ENCODE measurements at places on chromosomes 16 and 17. TPM values are rescaled to one million over a fixed set of nuclear protein-coding genes. Genes with fewer than 3 reads are reported as not detected.

DNA sequence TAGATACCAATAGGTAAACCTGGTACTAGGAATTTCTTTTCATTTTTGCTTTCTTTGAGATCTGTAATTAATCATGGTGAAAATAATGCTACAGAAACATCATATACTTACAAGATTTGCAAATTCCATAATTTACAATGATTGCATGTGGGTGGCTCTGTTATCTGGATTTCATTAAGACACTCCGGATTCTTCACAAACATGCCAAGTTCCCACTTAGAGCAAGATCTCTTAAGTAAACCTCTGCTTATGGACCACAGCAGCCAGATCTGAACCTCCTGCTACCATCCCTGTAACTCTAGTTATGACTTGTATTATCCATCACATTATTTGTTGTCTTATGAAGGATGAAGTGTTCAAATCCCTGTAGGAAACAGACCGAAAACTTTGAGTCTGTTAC, 424.7 kb downstream of the CDH13 start:
- DNase-seq: no peak

- no peak for DNase-seq
Measured at GRCh38 chr16:27302126-27302525, 11.6 kb upstream of the IL4R start.

DNA sequence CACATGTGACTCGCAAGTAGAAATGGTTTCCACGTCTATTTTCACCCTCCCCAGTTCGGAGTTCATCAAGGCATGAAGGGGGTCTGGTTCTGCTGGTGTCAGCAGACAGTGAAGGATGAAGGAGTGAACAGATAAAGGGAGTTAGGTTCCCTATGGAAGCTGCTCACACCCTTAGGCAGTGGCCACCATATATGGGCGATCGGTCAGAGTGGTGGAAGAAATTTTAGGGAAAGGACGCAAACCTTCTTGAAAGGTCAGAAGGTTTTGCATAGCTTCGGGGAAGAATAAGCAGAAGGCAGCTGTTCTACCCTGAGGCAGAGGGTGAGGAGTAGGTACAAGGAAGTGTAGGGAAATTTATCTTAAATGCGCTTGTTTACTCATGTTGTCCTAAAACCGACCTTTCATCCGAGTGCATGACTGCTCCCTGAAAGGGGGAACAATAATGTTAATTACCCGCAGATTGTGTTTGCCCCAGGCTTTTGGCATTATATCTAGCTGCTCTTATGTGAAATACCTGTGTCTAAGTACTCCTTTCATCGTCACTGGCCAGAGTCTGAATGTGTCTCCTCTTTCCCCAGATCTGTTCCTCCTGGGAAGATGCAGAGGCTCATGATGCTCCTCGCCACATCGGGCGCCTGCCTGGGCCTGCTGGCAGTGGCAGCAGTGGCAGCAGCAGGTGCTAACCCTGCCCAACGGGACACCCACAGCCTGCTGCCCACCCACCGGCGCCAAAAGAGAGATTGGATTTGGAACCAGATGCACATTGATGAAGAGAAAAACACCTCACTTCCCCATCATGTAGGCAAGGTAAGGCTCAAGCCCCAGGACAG, 12.5 kb downstream of the CDH5 start:
- DNase-seq: no peak

- DNase-seq: no peak
Measured at GRCh38 chr16:23433261-23433920, 19.6 kb downstream of the COG7 start.

- DNase-seq: no peak
Measured at GRCh38 chr17:81603846-81604610, 32.9 kb downstream of the NPLOC4 start.

DNA sequence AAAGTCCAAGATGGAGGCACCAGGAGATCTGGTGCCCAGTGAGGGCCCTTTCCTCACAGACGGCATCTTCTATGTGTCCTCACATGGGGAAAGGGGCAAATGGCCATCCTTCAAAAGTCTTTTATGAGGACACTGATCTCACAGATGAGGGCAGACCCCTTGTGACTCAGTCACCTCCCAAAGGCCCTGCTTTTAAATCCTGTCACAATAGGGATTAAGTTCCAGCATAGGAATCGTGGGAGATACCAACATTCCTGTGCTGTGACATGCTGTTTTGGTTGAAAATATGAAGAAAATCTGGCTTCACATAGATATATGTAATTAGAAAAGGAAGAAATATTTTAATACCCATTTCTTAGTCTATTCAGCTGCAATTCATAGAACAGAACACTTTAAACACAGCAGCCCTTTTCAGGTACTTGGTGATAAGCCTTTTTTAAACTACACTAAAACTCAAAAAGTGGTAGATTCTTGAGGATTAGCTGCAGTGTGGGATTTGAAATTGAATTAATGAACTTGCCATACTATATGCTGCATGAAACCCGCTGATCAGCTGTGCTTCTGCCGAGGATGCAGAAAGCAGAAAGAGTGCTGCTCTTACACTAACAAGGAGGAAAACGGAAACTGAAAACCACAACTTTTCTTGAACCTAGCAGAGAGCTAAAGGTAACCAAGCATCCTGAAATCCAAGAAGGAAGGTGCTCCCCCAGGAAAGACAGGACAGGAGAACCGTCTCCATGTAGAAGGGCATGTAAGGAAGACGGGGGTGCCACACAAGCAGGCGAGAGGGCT, 32.7 kb downstream of the VPS53 start:
- DNase-seq: no peak

DNA sequence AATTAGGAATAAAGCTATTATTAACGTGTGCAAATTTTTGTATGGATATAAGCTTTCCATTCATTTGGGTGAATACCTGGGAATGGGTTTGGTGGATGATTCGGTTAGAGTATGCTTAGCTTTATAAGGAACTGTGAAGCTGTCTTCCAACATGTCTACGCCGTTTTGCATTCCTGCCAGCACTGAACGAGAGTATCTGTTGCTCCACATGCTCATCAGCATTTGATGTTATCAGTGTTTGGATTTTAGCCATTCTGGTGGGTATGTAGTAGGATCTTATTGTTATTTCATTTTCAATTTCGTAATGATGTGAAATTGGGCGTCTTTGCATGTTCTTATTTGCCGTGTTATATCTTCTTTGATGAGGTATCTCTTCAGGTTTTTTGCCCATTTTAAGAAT, 168.0 kb downstream of the RPTOR start:
- no peak for DNase-seq

DNA sequence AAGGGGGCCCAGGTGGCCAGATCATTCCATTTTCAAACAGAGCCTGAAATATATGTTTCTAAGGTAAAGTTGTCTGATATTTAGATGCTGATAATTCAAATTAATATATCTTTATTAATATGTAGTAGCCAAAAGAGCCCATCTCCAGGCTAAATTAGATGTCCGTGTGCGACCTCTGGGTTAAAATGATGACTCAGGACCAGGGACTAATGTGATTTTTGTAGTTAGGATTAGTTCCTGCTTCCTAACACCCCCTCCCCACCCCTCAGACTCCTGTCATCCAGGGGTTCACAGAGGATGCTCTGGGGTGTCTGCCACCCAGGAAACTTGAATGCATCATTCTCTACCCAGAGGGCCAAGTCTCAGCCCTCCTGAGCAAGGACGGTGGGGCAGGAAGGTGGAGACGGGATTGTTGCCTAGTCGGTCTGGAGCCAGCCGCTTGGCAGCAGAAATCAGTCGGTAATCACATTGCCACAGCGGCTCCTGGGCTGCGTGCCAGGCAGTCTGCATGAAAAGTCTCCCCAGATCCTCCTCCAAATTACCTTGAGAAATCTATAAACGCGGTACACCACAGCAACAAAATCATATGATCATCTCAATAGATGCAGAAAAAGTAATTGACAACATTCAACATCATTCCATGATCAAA, 29.8 kb downstream of the CNGB1 start:
- no peak for DNase-seq

GRCh38 chr17:71830866-71831265, 290.0 kb upstream of the SOX9 start:
- no peak for DNase-seq

GRCh38 chr17:21677126-21677910, 15.0 kb upstream of the KCNJ18 start:
- DNase-seq: no peak

- no peak for DNase-seq
Measured at GRCh38 chr17:57138956-57139576, 54.0 kb downstream of the AKAP1 start.

GRCh38 chr17:51085150-51085805, 35.4 kb downstream of the SPAG9 start:
- peak; percentile 17 for DNase-seq

DNA sequence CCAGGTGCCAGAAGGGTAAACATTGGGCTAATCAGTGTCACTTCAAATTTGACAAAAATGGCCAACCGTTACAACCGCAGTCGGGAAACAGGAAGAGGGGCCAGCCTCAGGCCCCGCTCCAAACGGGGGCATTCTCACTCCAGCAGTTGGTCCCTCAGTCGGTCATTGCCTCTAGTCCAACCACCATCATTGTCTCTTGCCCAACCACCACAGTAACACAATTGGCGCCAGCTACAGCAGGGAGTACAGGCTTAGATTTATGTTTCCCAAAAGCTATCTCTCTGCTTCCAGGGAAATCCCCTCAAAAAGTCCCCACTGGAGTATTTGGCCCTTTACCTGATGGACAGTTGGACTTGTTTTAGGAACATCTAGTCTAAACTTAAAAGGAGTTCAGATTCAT, 20.3 kb downstream of the ALOX15B start:
- no peak for DNase-seq

GRCh38 chr17:63596856-63597586, 3.7 kb upstream of the TACO1 start:
- no peak for DNase-seq

DNA sequence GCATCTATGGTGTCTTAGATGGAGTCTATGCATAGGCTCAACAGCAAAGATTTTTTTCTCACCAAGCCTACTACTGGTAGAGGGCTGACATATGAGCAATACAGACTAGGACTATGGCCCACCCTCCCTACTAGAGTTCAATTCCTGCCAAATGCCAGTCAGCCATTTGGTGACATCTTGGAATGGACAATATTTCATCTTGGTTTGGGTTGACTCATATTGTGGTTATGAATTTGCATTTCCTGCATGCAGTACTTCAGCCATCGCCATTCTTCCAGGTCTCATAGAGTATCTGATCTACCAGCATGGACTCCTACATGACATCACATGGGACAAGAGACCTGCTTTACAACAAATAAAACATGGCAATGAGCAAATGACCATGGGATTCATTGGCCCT, 778.1 kb upstream of the SOX9 start:
- no peak for DNase-seq

- no peak for DNase-seq
Measured at GRCh38 chr16:57834936-57835335, 32.6 kb upstream of the KIFC3 start.

DNA sequence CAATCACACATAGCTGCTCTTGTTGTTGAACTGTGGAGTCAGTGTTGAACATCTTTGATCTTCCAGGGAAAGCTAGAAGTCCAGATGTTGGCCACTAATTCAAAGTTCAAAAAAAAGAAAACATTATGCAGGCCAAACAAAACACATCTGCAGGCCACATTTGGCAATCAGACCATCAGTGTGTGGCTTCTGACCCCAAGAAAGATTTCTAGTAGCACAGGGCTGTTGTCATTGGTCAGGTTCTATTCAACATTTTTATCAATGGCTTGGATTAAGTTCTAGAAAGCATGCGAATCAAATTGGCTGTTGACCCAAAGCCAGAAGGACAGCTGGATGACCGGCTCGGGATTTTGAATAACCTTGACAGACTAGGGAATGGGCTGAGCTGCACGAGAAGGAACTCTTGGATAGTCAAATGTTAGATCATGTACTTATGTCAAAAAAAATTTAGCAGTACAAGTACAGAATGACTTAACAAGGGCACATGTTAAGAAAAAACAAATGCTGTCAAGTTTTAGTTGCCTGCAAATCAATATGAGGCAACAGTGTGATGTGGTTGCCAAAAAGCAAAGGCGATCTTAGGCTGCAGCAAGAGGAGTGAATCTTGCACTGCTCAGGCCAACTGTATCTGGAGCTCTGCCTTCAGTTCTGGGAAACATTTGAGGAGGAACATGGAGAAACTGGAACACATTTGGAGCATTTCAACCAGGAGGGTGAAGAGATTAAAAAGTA, 187.6 kb downstream of the RGS9 start:
- DNase-seq: no peak

DNA sequence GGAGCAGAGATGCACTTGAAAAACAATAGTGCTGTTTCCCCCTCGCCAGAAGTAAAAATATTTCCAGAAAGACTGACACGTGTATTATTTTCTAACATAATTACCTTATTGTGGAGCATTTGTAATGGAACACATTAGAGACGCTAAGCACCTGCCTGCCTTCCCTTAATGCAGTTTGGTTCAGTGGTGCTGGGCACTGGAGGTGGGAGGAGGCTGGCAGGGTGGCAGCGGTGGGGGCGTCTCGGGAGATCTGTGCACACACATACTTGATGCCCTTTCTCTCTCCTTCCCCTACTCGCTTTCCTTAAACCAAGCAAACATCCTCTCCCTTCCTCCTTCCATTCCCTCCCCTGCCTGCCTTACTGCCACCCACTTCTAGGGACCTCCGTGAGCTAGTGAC, 156.6 kb upstream of the SDK2 start:
- no peak for DNase-seq

DNA sequence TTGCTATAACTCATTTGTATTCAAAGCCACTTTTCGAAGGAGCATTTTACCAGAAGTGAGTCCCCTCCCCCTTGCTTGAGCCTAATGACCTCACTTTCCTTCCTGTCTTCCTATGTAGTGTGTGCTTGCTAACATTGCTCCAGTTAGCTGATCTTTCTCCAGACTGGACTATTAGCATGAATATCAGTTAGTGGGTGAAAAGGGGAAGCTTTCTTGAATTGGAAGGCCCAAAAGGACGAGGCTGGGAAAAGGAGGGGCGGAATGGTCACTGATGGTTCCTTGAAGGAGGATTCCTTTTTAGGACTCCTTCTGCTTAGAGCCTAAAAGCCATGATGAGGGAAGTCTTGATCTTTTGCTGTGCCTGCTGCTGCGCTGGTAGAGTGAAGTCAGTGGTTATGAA, 11.9 kb downstream of the MAP3K3 start:
- no peak for DNase-seq

DNA sequence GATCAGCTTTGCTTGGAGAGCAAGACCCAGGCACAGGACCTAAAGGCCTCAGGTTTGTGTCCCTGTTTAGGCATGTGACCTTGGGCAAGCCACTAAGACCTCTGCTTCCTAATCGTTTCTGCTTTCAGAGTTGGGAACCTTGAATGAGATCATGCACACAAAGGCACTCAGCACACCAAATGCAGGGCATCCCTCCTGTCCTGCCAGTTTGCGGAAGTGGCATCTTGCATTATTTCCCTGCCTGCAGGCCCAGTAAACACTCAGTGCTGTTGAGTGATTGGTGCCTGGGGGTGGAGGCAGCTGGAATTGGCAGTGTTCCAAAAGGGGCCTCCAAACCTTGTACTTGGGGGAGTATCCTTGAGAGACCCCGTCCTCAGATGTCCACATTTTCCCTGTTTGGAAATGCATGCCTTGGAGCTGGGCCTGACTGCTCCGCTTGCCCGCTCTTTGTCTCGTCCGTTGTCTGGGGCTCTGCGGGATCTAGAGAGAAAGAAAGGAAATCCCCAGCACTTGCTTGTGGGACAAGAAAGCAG, 28.7 kb downstream of the MRM1 start:
- no peak for DNase-seq

ODAD4 gene
- total RNA-seq: 0.64 TPM

TLCD2 gene
- 0.97 TPM for total RNA-seq

TRAF7 gene
- 166 TPM for total RNA-seq

KIF2B gene
- total RNA-seq: not detected

AMDHD2 gene
- 114 TPM for total RNA-seq

SLC38A8 gene
- total RNA-seq: not detected

ZNF287 gene
- not detected for total RNA-seq

OR1E2 gene
- not detected for total RNA-seq

GAST gene
- total RNA-seq: not detected
